ENCODE measurements at places on chromosomes 6 and 20.

DNA sequence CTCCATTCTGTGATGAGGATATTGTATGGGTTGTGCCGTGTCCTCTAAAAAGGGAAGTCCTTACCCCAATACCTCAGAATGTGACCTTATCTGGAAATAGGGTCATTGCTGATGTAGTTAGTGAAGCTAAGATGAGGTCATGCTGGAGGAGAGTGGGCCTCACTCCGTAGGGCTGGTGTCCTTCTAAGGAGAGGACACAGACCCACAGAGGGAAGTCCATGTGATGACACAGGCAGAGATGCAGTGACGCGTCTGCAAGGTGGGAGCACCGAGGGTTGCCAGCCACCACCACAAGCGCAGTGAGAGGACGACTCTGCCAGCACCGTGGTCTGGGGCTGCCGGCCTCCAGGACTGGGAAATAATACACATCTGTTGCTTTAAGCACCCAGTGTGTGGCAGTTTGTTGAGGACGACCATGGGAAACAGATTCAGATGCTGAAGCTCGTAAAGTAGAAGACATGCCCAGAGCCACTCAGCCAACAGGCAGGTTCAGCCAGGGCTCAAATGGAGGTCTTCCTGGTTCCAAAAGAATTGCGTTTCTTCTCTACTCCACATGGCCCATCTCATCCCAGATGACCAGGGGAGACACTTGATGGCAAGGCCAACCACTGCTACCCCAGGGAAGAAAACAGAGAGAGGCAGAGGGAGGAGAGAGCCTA lies 59.2 kb upstream of the DUSP22 start:
- DNase-seq: no peak

- no peak for DNase-seq
Measured at GRCh38 chr6:118501765-118502164, 46.3 kb upstream of the PLN start.

- DNase-seq: peak; percentile 57
Measured at GRCh38 chr6:27791182-27791943, 120.8 kb downstream of the OR2B2 start.

- no peak for DNase-seq
Measured at GRCh38 chr6:139855671-139856311, 481.3 kb upstream of the CITED2 start.
